ENCODE measurements at places on chromosomes 2 and 18.

DNA sequence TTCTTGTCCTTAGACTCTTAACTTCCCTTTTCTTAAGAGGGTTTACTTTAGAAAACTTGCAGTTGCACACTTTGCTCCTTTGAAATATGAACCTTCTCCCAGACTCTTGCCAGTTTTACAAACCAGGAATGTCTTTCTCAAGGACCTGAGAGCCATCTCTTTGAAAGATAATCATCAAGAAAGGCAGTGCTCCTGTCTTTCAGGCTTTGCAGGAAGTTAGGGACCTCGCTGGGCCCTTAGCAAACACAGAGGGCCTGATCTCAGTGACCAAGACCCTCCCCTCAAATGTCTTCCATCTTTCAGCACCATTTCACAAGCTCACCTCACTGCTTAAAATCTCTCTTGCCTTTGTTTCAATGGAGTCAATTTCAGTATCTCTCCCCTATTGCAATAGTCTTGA is 32.0 kb upstream of the NYAP2 start:
- DNase-seq: no peak

GRCh38 chr2:230685178-230685577 is 27.5 kb upstream of the CAB39 start:
- DNase-seq: no peak

GRCh38 chr2:142920571-142920970 is 43.1 kb downstream of the KYNU start:
- no peak for DNase-seq

GRCh38 chr2:15238028-15238427 is 323.1 kb downstream of the NBAS start:
- DNase-seq: no peak

DNA sequence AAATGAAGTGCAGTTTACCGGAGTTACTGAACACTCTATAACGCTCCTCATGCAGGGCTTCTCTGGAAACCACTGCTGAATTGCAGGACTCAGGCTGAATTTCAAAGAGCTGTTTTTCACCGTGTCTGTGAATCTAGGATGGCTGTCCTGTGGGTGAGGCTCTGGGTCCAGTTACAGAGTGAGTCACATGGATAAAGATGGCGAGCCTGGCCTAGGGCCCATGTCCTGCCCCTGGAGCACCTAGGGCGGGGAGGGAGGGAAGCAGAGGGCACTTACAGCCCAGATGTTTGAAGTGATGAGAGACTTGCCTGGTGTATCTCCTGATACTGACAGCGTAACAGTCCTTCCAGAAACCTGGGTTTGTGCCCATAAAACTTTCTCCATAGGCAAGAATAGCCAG is 583.0 kb downstream of the IRS1 start:
- no peak for DNase-seq

Measured in GM12864 (cell line).